ENCODE measurements at places on chromosomes 4 and X. TPM values are rescaled to one million over a fixed set of nuclear protein-coding genes. Genes with fewer than 3 reads are reported as not detected.

Gene TNIP3
- not detected for total RNA-seq

Gene SHROOM2
- total RNA-seq = 17.0 TPM

Gene CT83
- not detected for total RNA-seq

Gene PRSS12
- 7.3 TPM for total RNA-seq

Gene SEPTIN11
- total RNA-seq = 182 TPM

Gene PAGE5
- not detected for total RNA-seq

Data from vein endothelial cell (primary cell).